ENCODE measurements at places on chromosomes 3 and 15.

- DNase-seq, result no peak
Measured at GRCh38 chr15:72200395-72201237, 3.0 kb upstream of the GRAMD2A start.

DNA sequence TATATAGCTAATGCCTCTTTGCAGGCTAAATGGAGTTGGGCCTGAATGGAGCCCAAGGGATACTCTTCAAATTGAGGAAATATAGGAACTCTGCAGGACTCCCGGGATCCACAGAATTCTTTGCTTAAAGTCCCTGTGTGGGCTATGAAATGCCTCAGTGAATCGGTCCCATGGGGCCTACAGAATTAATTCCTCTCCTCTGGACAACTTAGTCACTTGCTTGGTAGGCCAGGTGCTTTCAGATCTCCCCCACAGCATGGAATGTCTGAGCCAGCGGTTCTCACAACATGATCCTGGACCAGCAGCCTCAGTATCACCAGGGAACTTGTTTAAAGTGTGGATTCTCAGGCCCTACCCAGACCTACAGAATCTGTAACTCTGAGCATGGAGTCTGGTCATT is 15.1 kb upstream of the PRICKLE2 start:
- no peak for DNase-seq

DNA sequence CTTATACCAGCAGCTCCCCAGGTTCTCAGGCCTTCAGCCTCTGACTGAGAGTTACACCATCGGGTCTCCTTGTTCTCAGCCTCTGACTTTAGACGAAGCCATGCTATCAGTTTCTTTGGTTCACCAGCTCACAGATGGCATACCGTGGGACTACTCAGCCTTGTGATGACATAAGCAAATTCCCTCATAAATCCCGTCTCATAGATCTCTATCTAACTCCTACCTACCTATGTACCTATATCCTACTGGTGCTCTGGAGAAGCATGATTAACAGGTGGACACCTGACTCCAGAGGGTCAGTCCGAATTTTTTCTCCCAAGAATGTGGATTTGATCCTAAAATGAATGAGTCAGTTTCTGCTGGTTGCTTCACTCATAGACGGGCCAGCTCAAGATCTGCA is 59.1 kb upstream of the CDV3 start:
- DNase-seq, result no peak

- DNase-seq, result no peak
Measured at GRCh38 chr3:1469687-1470086, 376.9 kb downstream of the CNTN6 start.

DNA sequence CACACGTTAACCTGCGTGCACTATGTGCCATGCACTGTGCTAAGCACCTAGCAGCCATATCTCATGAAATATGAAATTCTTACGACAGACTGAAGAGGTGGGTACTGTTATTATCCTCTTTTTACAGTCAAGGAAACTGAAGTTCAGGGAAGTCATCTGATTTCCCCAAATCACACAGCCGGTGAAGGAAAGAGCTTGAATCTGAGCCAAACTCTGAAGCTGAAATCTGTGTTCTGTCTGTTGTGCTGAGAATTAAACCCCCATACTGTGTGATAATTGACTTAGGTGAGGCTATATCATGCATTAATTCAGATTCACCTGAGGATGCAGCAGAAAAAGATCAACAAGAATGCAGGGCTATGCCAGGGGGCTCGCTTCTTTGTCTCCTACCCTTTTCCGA is 475 bp downstream of the FAM107A start:
- DNase-seq, result no peak

DNA sequence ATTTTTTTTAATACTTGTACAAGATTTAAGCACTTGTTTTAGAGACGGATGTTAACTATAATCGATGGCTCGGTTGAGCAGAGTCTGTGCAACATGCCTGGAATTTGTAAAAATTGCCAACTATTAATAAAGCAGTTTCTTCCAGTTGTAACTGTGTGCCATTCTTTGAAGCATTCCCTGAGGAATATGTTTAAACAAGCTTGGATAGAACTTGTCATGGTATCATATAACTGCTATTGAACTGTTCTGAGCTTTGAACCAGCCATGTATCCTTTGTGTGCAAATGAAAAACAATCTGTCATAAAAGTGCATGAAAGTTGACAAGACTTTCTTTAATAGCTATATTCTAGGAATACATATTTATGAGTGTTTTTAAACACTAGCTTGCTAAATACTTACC is 45.8 kb upstream of the UBE2E2 start:
- DNase-seq, result no peak

GRCh38 chr3:6994081-6994668 is 133.3 kb downstream of the GRM7 start:
- DNase-seq, result no peak

- no peak for DNase-seq
Measured at GRCh38 chr15:57160823-57161560, 215.3 kb upstream of the CGNL1 start.

DNA sequence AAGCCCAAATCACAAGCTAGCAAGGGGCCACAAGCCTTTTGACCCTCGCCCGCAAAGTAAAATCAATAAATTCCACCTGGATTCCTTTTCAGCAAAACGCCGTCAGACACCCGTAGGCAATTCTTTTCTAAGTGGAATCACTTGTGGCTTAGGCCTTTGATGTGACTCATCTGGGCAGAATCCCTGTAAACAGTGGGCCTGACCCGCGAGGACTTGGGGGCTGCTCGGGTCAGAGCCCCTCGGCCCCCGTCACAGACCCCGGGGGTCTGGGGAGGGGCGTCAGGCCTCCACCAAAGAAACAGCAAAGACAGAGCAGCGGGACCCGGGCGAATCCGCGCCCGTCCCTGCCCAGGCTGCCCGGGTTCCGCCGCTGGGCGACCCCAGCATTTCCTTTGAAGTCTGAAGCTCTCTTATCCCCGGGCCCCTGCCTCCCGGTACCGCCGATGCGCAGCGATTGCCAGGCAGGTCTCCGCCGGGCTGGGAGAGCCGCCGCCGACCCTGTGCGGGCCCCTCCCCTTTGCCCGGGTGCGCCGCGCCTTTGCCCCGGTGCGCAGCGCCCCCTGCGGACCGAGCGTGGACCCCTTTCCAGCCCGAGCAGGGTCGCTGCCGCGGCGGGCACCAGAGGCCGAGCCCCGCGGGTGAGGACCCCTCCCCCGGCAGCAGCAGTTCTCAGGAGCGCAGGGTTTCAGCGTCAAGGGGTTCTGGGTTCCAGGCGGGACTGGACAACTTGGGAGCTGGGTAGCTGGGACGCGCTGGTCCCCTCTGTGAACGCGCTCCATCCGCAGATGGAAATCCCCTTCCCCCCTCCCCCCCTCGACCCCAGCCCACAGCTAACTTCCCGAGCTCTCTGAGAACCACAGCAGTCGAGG is 178.3 kb downstream of the UACA start:
- no peak for DNase-seq

DNA sequence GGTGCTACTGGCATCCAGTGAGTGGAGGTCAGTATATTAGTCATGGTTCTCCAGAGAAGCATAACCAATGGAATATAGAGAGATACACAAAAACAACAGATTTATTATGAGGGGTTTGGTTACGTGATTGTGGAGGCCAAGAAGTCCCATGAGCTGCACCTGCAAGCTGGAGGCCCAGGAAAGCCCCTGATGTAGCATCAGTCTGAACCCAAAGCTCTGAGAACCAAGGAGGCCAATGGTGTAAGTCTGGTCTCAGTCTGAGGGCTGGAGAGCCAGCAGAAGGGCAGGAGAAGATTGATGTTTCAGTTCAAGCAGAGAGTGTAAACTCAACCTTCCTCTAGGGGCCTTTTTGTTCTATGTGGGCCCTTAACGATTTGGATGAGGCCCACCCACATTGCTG is 144.1 kb downstream of the KLF13 start:
- no peak for DNase-seq

GRCh38 chr3:99850608-99851007 is 32.9 kb downstream of the CMSS1 start:
- DNase-seq, result no peak

DNA sequence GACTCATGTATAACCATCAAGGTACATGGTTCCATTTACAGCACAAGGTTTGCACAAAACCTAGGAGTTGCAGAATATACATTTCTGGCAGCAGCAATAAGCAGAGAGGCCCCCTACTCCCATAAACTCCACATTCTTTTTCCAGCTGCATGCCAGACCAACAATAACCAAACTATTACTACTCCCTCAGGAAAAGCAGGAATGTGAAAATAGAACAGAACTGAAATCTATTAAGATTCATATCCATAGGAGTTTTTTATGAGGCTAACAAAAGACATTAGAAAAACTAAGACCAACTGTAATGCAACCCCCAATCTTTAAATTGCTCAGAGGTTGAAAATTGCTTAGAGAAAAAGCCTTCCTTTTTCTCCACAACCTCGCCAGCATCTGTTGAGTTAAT is 27.6 kb upstream of the TOP2B start:
- no peak for DNase-seq

GRCh38 chr3:100268156-100268555 is 7.4 kb downstream of the TBC1D23 start:
- no peak for DNase-seq

- DNase-seq, result no peak
Measured at GRCh38 chr3:8238432-8238831, 263.2 kb upstream of the LMCD1 start.

DNA sequence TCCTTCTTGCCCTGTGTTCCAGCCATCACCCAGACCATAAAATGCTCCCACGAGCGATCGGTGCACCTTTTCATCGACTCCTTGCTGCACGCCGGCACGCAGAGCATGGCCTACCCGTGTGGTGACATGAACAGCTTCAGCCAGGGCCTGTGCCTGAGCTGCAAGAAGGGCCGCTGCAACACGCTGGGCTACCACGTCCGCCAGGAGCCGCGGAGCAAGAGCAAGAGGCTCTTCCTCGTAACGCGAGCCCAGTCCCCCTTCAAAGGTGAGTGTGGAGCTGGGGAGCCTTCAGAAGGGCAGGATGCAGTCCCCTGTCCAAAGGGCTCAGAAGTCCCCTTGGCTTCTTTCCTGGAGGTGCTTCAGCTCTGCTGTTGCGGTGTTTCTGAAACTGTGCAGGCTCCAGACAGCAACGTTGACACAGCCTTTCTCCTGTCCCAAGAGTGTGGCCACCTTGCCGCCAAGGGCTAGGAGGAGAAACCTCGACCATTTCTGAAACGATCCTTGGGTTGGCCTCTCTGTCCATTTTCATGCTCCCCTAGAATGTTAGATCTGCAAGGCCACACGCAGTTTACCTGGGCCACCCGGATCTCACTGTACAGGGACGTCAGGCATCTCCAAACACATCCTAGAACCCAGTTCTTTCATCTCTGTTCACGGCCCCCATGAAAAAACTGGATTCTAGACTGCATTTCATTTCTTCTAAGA is 116.7 kb downstream of the LIPC start:
- DNase-seq, result no peak

DNA sequence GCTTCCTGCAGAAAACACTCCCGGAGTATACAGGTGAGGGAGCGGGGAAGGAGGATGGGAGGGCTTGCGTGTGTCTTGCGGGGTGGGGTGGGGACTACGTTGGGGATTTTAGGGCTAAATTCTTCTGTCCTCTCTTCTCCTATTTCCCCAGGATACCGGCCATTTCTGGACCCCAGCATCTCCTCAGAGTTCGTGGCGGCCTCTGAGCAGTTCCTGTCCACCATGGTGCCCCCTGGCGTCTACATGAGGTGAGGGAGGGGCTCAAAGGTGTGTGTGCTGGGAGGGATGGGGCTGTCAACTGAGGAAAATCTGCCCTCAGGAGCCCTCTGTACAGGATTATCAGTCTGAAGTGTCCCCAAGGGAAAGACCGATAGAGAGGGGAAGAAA is 6.6 kb downstream of the DUOX1 start:
- DNase-seq, result no peak

GRCh38 chr15:67769497-67770357 is 55.6 kb upstream of the SKOR1 start:
- DNase-seq, result no peak

DNA sequence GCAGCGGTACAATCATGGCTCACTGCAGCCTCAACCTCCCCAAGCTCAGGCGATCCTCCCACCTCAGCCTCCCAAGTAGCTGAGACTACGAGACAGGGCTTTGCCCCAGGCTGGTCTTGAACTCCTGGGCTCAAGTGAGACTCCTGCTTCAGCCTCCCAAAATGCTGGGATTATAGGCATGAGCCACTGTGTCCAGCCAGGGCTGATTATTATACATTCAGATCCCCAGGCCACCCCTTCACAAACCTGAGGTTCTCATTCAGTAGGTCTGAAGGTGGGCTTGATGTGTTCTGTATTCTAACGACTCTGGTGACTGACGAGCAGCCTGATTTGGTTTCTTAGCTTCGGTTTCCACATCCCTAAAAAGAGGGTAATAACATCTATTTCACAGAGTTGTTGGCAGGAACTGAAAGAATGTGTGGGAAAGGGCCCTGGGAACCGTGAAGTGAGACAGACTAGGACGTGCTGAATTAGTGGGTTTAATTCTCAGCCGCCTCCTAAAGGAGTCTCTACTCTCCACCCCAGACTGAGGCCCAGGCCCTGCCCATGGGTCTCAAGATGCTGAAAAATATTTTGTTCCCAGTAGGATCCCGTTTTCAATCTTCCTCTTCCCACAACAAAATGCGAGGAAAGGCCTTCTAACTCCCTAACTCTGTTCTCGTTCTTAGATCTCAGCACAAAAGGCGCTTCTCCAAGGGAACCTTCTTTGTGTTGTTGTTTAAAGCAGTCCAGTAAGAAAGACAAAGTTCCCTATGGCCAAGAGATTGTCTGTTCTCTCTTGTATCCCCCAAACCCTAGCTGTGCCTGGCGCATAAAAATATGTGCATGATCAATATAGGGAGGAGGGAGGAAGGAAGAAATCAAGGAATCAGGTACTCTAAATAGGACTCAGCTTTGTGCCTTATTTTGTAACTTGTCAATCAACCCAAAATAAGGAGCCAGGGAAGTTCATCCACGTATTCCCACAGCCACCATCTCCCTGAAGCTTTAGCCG is 210.0 kb upstream of the TOPAZ1 start:
- DNase-seq, result no peak

GRCh38 chr3:172057624-172058327 is 18.4 kb downstream of the FNDC3B start:
- DNase-seq, result no peak

DNA sequence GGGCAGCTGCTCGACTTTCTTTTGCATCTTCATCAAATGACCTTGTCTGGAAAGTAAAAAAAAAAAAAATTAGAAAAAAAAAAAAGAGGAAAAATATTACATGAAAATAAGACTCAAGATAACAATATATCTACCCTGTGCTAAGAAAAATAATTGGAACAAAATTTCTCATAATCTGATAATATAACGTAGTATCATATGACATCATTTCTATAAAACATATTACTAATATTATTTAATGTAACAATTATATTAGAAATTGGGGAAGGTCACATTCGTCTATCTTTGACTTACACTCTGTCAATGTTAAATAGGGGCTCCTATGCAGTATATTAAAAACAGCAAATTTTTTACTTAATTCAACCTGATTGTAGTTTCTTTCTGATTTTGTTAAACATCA is 44.1 kb downstream of the INO80 start:
- no peak for DNase-seq

- DNase-seq, result no peak
Measured at GRCh38 chr3:116037954-116038911, 407.1 kb downstream of the LSAMP start.

DNA sequence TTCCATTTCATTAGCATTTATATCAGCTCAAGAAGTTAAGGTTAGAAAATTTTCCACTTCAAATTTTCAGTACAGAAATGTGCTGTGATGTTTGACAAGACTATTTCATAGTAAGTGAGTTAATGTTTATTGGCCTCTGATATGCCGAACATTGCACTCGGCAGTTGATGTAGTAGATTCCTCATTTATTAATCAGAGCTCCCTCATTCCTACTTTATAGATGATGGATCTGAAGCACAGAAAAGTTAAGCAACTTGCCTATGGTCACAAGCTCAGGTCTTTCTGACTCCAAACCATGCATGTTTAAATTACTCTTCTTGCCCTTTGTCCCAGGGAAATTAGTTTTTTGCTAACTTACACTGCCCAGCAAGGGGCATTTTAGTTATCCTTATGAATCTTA is 92.0 kb downstream of the ATG7 start:
- DNase-seq, result no peak

Measured in left kidney (tissue), 8 donors.